Common myeloid progenitor, CD34-positive (primary cell): ENCODE measurements at places on chromosomes 7 and 10.

DNA sequence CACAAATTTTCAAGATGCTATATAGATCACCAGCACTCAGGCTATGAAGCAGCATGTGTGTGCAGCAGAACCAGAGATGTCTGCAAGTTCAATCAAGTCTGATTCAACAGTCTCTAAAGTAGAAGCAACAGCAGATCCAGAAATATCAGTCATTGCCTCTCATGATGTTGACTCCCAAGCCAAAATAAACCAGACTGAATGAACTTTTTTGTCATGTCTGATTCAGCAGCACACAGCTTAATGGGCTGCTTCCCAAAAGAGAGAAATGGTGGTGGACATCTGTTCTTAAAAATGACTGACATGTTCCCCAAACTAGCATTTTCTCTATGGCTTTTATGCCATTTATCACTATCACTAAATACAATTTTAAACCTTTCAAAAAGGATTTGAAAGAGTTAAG, 53.8 kb downstream of the TMEM26 start:
- no peak for DNase-seq

DNA sequence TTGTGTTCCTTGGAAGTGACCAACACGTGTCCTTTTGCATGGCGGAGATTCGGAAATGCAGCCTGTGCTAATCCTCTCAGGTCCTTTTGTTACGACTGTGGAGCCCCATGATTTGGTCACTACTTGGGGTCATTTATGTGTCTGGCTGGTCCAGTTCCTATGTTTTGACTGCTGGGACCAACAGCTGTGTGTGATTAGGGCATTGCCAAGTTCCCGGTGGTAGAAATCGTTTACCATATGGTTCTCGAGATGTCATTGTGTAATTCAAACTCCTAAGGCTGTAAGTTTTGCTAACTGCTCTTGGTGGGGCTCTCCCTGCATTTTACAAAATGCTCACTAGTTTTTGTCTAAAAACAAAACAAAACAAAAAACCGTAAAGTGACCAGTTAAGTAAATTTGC, 62.0 kb downstream of the CCNY start:
- no peak for DNase-seq

DNA sequence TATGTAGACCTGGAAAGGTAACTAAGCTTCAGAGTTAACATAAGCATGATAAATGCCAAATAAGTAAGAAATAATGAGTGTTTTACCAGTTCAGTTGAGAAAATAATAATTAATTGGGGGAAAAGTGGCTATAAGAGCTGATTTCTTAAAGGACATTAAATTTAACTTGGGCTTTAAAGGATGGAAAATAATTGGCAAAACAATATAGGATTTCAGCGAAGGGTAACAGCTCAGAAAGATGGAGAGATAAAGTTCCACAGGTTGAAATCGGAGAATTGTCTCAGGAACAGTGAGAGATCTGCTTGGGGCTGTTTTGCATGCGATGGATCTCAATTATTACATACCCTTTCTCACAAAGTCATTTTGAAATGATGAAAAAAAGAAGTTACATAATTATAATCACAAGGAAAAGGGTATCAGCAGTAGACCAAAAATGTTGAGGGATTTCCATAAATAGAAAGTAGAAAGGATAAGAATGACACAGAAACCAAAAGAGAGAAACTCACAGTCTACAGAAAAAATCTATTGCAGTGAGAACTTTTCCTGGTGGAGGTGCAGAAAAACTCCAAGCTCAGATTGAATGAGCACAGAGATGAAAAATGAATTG, 40.1 kb upstream of the ITGB8 start:
- no peak for DNase-seq

DNA sequence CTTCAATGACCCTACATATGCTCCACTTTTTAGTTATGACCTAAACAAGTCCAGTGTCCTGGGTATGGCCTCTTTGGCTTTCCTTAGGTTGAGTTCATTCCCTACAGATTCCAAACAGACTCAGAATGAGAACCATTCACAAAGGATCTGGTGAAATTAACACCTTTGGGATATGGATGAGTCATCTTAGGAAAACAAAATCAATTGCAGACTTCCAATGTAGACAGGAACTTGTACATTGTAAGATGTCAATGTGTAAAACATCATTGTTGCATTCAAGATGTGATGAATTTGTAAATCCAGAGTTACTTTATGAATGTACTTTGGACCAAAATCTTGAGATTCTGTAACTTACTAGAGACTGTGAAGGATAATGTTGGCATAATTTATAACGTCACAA, 43.4 kb upstream of the HECTD2 start:
- DNase-seq = no peak

- DNase-seq = no peak
Observed at GRCh38 chr10:132247943-132248342, 59.8 kb downstream of the STK32C start.

- no peak for DNase-seq
Observed at GRCh38 chr10:8374334-8374733, 319.8 kb downstream of the GATA3 start.

GRCh38 chr10:75247797-75248196, 12.0 kb upstream of the COMTD1 start:
- no peak for DNase-seq

GRCh38 chr10:103491729-103492364, 1.7 kb upstream of the NEURL1 start:
- no peak for DNase-seq

- DNase-seq = no peak
Observed at GRCh38 chr10:101623528-101623927, 35.4 kb downstream of the DPCD start.

GRCh38 chr10:9577746-9578145, 1439.9 kb upstream of the CELF2 start:
- DNase-seq = no peak

GRCh38 chr10:110755781-110756180, 111.6 kb downstream of the RBM20 start:
- DNase-seq = no peak
